Esophagus muscularis mucosa (tissue), 4 donors: ENCODE measurements at places on chromosomes 12 and 14. TPM values are rescaled to one million over a fixed set of nuclear protein-coding genes. Genes with fewer than 3 reads are reported as not detected.

TAS2R20 gene
- 0.78 TPM for total RNA-seq

PPHLN1 gene
- 45.3 TPM for total RNA-seq

TMEM63C gene
- 0.83 TPM for total RNA-seq

GRCh38 chr12:530308-530707, 70.6 kb downstream of the B4GALNT3 start:
- no peak for DNase-seq

RNFT2 gene
- total RNA-seq = 0.42 TPM

UNC79 gene
- total RNA-seq = 0.19 TPM

DNA sequence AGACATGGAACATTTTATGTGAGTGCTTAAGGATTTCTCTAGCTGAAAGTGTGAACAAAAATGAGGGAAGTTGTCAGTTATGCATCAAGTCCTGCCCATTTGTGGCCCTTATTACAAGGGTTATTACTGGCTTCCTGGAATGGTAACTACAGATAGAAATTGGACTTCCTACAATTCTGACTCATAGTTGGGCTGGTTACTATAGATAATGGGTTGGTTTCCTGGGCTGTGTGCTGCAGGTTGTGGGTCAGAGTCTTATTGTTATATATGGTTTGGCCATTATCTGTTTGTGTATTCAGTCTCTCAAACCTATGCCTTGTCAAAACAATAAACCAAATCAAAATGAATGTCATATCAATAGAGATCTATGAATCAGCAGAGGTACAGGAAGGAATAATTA, 313.7 kb downstream of the ADAMTS20 start:
- no peak for DNase-seq

DNA sequence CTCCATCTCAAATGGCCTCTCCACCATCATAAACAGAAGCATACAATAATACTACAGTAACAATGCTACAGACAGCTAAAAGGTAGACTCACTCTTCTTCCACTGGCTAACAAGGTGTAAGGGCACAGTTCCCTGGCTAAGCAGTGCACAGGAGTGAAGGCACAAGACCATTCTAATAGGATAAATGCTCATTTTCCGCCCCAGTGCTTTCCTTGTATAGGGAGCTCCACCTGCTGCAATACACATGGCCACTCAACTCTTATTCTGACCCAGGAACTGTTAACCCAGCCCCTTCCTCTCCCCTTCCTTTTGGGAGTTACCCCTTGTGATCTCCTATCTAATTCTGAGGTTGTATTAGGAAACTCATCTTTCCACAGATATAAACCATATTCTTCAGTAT, 124.6 kb downstream of the KCNK10 start:
- no peak for DNase-seq

GRCh38 chr14:67529947-67530935, 2.8 kb upstream of the PLEKHH1 start:
- no peak for DNase-seq

GRCh38 chr14:104464907-104465306, 114.7 kb upstream of the C14orf180 start:
- DNase-seq = peak; percentile 77

GRCh38 chr14:20733684-20734429, 11.8 kb upstream of the EDDM3A start:
- no peak for DNase-seq

- peak; percentile 57 for DNase-seq
Measured at GRCh38 chr12:2691345-2692071, 103.3 kb upstream of the FKBP4 start.

GRCh38 chr12:64459394-64459891, 7.5 kb downstream of the TBK1 start:
- DNase-seq = no peak

CISTR gene
- total RNA-seq = not detected

FSCB gene
- total RNA-seq = not detected

DNA sequence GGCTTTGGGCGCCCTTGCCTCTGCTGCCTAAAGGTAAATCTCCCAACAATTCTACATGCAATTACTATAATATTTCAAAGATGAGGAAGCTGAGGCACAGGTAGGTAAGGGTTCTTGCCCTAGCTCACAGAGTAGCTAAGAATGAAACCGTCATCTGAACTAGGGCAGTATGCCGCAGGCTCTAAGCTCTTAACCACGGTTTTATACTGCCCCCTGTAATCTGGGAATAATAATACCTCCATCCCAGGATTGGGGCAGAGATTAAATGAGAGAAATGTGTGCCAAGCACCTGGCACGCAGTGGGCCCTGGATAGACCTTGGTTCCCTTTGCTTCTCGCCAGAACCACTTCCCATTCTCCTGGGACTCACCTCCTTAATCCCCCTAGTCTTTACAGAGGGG, 1.5 kb upstream of the HRK start:
- DNase-seq = no peak

- DNase-seq = no peak
Measured at GRCh38 chr12:123849517-123849916, 87.4 kb downstream of the DNAH10 start.

DTX1 gene
- 3.6 TPM for total RNA-seq

- DNase-seq = no peak
Measured at GRCh38 chr14:75439989-75440388, 12.2 kb downstream of the JDP2 start.

DNA sequence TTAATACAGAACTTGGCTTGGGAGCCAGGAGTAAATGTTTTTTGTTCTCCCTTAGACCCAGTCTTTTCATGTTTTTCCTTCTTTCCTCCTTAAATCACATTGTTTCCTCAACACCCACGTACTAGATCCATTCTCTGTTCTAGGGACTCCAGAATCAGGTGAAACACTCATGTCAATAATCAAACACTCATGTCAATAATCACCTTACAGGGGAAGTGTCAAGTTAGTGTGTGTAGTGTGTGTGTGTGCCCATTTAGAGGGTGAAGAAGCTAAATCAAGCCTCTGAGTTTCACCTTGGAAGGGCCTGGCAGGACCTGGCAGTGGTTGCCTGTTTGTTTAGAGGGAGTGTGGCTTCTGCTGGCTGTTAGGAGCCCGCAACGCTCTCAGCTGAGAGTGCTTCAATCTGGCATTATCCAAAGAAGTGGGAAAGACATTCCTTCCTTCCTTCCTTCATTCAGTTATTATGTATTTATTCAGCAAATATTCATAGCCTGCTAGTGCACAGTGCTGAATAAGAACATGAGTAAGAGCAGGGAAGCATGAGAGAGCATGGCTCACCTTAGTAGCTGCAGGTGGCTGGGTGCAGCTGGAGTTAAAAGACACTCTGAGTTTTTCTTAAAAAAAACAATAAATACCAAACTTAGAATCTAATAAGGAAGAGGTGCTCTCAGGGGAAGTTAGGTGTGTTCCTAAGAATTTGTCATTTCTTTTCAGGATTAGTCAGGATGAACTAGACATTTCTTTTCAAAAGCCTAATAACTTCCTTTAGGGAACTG, 17.6 kb upstream of the EID3 start:
- no peak for DNase-seq

GRCh38 chr12:24695103-24695502, 253.8 kb downstream of the BCAT1 start:
- DNase-seq = no peak

GRCh38 chr12:100715976-100716944, 78.3 kb upstream of the ANO4 start:
- DNase-seq = no peak

DNA sequence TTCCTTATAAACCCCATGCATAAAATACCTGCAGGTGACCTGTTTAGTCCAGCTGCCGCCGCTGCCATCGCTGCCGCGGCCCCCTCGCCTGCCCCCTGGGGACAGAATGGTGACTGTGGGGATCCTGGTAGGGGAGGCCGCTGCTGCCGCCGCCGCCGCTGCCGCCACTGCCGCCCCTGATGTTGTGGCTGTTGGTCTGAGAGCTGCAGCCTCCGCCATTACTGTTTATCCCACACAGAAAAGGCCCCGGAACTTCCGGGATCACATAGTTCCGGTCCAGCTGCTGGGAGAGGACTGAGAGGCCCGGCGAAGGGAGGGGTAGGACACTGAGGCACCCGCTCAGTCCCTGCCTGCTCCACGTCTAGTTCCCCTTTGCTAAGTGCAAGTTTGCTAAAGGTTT, 244.9 kb downstream of the C12orf50 start:
- DNase-seq = no peak

DNA sequence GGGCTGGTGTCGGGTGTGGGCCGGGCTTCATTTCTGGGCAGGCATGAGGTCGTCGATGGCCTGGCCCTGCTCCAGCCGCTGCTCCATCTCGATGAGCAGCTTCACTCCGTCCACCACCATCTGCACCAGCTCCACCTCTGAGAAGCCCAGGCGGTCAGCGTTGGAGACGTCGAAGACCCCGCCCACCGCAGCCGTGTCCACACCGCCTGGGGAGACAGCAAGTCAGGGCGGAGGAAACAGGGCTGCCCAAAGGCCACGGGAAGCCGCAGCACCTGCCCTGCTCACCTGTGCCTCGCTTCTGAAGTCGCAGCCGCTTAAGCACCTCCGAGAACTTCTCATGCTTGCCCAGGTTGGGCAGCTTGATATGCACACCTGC, 2.8 kb downstream of the CKB start:
- no peak for DNase-seq

GRCh38 chr14:77055981-77056380, 27.5 kb upstream of the IRF2BPL start:
- no peak for DNase-seq

- DNase-seq = no peak
Measured at GRCh38 chr12:63922474-63922873, 78.0 kb downstream of the SRGAP1 start.

DNA sequence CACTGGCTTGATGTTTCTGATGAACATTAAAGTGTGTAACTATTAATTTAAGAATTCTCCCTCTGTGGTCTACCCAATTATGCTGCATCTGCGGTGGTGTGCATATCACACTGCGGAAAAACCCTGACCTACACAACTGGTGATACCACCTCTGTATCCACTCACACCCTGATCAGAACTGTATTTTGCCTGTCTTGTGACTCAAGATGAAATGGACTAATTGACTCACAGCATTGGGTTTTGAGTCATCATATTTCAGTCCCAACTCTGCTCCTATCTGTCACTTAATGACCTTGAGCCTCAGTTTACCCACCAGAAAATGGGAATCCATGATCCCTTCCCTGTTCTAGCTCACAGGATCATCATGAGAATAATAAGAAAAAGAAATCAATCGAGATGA, 65.6 kb downstream of the NUAK1 start:
- peak; percentile 37 for DNase-seq

CLECL1 gene
- not detected for total RNA-seq

BDKRB2 gene
- 16.1 TPM for total RNA-seq

DNA sequence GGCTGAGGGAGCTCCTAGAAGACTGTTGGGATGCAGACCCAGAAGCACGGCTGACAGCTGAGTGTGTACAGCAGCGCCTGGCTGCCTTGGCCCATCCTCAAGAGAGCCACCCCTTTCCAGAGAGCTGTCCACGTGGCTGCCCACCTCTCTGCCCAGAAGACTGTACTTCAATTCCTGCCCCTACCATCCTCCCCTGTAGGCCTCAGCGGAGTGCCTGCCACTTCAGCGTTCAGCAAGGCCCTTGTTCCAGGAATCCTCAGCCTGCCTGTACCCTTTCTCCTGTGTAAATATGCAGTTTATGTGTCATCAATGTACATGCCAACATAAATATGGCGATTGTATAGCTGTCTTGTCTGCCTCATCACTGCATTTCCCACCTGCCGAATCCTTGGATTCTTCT, 7.5 kb downstream of the AMHR2 start:
- DNase-seq = no peak

C12orf54 gene
- not detected for total RNA-seq

DNA sequence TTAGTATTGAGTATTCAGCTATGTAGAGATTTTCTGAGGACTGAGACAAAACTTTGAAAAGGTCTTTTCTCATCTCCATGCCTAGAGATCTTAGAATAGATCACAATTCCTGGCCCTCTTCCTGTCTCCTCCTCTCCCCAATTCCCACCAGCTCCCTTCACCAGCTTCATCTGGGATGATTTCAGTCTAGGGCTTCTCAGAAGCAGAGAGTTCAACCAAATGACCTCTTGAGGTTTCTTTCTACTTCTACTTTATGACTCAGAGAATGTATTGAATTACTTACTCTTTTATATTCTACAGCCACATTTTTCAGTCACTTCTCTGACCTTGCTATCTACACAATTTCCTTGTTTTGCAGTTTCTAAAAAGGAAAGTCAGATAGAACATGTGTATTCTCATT, 19.4 kb upstream of the SNX6 start:
- DNase-seq = no peak

DNA sequence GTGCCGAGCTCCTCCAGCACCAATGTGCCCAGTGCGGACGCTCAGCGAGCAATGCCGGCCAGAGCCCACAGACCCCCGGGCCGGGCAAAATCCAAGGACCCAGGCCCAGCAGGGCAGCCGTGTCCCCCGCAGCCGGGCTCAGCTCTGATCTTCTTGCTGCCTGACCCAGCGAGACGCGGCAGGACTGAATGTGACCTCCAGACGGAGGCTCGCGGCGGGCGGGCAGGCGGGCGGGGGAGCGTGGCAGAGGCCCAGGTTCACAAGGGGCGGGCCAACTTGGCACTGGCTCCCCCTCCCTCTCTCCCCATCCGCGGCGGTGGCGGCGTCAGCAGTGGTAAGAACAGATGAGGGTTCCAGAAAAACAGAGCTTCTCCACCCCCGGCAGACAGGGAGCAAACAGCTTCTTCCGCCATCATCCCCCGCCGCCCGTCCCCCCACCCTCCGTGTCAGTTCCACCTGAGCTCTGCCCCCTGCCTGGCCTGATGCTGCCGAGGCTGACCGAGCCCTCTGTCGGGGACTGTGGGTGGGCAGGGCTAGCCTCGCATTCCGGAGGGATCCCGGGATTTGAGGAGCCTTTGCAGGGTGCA, 94.3 kb downstream of the RFLNA start:
- peak; percentile 97 for DNase-seq

- DNase-seq = no peak
Measured at GRCh38 chr14:72553656-72554055, 340.2 kb downstream of the DPF3 start.

NR1H4 gene
- 0.13 TPM for total RNA-seq

DNA sequence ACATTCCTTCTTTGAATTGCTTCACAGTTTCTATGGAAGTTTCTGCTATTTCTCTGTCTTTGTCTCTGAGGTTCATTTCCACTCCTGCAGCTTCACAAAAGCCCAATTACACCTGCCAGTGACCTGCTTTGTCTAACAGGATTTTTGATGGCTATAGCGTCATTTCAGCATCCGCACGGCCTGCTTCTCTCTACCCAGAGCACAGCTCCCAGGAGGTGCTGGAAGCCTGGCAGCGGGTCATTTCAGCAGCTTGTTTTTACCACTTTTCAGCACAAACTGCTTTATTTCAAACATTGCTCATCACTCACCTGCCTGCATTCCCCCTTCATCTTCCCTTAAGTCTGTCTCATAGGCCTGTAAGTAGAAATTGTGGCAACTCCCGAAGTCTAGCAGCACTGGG, 434.5 kb upstream of the GARIN6 start:
- DNase-seq = no peak

GRCh38 chr12:132186857-132187620, 42.8 kb downstream of the NOC4L start:
- DNase-seq = no peak

CHMP4A gene
- 85.2 TPM for total RNA-seq
